BE2C (cell line): ENCODE measurements at places on chromosomes 5 and 9.

DNA sequence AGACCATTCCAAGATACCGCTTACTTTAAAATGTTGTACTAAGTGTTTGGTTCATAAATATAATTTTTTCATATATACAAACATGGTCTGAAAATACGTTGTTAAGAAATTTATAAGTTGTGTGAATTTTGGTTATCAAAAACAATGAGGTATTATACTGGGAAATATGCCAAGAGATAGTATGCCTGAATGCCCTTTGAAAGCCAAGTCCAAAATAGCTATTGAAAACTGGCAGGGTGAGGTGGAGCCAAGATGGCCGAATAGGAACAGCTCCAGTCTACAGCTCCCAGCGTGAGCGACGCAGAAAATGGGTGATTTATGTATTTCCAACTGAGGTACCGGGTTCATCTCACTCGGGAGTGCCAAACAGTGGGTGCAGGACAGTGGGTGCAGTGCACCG lies 533.5 kb downstream of the ZNF608 start:
- DNase-seq: no peak

DNA sequence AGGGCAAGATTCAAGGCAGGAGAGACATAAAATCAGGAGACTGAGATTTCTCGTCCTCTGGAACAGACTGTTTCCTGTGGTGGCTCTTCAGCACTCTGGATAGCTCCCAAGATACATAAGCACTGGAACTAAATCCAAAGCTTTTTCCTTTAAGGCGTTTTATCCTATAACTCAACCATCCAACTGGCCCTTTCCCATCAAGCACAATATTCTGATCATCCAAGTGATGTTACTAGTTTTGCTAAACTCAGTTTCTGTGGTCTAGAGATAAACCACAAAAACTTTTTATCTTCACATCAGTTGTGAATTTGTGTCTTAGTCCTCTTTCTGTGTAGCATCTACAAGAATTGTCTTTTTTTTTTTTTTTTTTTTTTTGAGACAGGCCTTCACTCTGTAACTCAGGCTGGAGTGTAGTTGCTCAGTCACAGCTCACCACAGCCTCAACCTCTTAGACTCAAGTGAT lies 299.4 kb downstream of the COX7C start:
- DNase-seq: no peak

GRCh38 chr5:120463991-120464626 lies at the start of gene PRR16:
Gene PRR16, plus strand, starts transcription at chr5:120464300.
- DNase-seq: peak; percentile 83

DNA sequence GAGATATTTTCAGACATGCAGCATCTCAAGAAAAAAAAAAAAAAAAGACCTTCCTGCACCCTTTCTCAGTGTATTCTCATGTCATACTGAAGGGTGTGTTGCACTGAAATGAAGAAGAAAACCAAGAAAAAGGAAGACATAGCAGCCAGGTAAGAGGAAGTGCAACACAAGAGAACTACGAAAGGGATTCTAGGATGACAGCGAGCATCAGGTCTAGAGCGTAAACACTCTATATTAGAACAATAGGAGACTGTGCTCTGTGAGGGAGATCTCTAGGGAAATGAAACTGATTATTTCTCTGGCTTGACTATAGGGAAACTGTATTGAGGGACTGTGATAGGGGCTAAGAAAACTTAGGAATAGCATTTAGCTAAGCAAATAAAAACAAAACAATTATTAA lies 30.0 kb downstream of the BTF3 start:
- DNase-seq: no peak
